ENCODE measurements at places on chromosomes 6 and 20.

DNA sequence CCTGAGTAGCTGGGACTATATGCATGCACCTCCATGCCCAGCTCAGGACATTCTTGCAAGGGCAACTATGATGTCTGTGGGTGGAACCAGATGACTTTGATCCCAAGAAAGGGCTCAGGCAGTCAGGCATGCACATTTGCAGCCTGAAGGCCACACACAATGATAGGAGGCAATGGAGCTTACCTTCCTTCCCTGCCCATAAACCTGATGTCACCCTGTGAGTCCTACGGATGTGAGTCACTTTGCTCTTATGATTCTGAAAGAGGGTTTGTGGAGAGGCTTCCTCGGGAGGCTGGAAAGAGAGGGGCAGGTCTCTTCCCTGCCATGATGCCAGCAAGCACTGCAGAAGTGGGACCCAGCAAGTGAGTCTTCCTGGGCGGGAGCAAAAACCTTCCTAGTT is 202.4 kb downstream of the LY86 start:
- DNase-seq, result no peak

GRCh38 chr6:162704001-162704400 is 23.6 kb downstream of the PRKN start:
- DNase-seq, result no peak

DNA sequence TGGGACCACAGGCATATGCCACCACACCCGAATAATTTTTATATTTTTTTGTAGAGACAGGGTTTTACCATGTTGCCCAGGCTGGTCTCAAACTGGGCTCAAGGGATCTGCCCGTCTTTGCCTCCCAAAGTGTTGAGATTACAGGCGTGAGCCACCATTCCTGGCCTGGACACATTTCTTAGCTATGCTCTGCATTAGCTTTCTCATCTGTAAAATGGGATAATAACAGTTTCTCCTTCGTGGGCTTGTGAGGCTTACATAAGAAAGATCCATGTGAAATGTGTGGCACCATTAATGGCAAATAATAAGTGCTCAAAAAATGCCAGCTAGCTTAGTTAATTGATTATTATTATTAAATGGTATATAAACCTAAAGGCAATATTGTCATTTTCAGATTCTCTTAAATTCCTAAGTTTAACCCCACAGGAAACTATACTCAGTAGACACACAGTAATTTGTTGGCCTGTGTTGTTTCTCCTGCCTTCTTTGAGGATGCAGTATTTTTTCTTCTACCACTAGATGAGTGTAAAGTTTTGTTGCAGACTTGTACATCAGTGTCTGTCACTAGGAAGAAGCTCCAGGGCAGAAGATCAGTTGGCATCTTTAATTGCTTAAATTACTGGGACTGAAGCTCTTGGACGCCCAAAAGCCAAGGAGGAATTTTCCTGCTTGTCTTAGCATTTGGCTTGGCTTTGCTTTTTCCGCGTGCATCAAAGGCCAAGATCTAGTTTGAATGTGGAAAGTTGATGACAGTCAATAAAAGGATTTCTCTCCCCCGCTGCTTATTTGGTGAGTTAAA is 162.3 kb upstream of the ZNF217 start:
- DNase-seq, result no peak

DNA sequence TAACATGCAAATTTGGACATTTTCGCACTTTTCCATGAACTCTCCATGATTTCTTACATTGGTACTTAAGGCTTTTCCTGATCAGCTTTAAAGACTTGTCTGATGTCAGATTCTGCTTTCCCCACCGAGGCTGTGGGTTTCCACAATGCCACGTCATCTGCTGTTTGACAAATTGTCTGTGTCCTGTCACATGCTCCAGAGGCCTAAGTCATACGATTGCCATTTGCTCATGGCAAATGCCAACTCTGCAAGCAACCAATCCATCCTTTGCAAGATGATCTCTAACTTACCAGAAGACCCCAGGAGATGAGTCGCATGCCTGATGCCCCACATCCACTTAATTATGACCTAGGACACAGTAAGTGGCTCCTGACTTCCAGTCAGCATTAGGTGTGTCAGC is 556.5 kb downstream of the BMP2 start:
- no peak for DNase-seq

DNA sequence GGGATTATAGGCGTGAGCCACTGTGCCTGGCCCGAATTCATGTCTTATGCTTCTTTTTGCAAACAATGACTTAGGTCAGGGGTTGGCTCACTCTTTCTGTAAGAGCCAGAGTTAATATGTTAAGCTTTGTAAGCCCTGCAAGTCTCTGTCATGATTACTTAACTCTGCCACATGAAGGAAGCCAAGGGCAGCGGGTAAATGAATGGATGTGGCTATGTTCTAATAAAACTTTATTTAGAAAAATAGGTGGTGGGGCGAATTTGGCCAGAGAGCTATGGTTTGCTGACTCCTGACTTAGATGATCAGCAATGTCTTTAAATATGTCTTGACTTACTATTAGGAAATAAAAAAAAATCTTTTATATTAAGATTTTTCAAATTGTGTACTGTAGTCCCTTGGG is 114.9 kb upstream of the ZFP64 start:
- no peak for DNase-seq

DNA sequence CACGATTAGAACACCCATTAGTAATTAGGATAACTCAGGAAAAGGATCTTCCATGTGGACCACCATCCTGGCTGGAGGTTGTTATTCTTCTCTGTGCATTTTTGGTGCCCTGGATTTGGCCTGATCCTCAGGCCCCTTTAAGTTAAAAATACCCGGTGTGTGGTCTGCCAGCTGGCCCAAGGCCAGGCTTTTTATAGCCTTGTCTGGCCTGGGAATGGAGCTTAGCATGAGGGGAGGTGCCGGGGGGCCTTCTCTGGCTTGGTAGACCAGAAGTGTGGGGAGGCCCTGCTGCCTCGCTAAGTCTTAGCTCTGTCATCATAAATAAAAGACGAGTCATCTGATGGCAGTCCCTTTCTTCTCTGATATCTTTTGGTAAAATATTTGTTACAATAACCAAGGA is 71.4 kb downstream of the ARID1B start:
- DNase-seq, result no peak

DNA sequence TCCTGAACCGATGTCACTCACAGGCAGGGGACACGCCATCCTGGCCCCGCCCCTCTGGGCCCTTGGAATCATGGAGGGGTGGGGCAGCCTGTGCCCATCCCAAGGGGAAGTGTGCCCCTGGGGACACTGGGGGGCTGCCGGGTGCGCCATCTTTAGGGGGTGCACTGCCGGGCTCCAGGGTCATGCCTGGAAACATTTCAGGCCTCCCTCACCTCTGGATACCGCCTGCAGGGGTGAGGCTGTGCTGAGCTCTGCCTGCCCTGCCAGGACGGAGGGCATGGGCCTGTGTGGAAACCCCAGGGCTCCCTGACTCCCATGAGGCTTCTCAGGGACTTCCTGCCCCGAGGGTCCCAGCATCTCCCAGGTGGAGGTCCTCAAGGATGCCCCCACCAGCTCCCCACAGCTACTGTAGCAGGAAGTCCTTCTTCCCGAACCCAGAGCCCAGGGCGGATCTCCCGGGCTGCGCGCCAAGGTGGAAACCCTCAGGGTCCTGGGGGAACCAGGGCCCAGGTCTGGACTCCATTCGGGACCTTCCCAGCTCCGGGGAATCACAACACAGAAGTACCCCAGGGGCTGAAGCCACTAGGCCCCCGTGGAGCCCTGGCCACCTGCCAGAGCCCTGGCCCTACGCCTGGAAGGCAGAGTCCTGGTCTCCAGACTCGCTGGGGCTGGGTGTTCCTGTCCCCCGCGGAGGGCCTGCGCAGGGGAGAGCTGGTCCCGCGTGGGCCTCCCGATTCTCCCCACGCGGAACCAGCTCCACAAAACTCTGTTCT is 15.6 kb downstream of the CHRNA4 start:
- no peak for DNase-seq

- no peak for DNase-seq
Measured at GRCh38 chr20:57847104-57847503, 137.3 kb upstream of the PMEPA1 start.

- DNase-seq, result no peak
Measured at GRCh38 chr6:130769861-130770260, 57.3 kb upstream of the SMLR1 start.

DNA sequence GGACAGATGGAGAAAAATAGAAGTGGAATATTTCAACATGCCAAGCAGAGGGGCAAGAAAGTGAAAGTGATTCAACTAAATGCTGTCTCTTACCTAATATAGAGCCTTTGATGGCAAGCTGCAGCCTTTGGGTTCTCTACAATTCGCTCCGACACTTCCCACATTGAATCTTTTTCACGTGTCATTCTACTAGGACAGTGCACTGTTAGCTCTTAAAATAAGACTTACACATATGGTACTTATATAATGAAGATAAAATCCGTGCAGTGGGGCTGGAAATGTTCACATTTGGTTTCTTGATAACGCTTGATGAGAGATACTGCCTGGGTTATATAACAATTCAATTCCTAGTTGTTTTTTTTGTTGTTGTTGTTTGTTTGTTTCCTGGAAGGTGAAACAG is 502.4 kb downstream of the LMBRD1 start:
- DNase-seq, result no peak

DNA sequence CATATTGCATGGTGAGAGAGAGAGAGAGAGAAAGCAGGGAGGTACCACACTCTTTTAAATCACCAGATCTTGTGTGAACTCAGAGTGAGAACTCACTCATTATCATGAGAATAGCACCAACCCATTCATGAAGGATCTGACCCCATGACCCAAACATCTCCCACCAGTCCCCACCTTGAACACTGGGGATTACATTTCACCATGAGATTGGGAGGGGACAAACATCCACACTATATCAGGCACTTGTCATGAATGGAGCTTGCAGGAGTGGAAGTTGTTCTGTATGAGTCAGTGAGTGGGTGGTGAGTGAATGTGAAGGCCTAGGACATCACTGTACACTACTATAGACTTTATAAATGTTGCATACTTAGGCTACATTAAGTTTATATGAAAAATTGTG is 47.7 kb upstream of the RNF182 start:
- DNase-seq, result no peak

DNA sequence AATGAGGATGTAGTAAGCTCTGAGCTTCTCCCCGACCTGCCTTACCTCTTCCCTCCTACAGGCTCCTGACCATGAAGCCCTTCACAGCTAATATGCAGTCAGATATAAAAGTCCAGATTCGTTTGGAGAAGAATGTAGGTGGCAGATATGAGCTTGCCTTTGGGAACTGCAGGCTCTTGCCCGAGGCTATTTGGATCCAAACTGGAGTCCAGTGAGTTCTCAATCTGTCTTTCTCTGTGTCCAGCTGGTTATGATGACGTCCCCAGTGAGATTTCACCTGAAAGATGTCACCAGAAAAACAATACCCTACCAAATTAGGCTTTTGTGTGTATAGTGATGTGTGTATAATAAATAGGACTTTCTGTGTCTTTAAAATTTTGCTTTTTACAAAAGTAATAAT is 14.7 kb upstream of the BPIFA3 start:
- DNase-seq, result no peak

DNA sequence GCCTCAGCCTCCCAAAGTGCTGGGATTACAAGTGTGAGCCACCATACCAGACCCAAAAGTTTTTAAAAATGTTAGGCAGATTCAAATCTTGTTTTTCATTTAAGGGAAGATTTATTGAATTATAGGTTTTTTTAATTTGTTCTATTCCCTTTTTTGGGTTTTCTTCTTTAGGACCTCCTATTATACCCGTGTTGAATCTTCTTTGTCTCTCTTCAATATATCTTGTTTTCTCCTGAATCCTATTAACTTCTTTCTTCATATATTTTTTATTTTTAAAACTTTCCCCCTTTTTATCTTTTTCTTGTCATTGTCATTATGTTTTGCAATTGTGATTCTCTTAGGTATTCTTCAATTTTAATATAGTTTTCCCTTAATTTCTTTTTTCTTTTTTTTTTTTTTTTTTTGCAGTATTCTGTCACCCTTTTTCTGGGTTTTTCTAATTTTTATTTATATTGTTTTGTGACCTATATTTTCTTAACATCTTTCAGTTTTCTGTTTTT is 45.9 kb upstream of the NOP56 start:
- DNase-seq, result no peak

- no peak for DNase-seq
Measured at GRCh38 chr6:138545621-138545980, 46.3 kb upstream of the NHSL1 start.

- no peak for DNase-seq
Measured at GRCh38 chr6:54289426-54289825, 18.8 kb upstream of the TINAG start.

DNA sequence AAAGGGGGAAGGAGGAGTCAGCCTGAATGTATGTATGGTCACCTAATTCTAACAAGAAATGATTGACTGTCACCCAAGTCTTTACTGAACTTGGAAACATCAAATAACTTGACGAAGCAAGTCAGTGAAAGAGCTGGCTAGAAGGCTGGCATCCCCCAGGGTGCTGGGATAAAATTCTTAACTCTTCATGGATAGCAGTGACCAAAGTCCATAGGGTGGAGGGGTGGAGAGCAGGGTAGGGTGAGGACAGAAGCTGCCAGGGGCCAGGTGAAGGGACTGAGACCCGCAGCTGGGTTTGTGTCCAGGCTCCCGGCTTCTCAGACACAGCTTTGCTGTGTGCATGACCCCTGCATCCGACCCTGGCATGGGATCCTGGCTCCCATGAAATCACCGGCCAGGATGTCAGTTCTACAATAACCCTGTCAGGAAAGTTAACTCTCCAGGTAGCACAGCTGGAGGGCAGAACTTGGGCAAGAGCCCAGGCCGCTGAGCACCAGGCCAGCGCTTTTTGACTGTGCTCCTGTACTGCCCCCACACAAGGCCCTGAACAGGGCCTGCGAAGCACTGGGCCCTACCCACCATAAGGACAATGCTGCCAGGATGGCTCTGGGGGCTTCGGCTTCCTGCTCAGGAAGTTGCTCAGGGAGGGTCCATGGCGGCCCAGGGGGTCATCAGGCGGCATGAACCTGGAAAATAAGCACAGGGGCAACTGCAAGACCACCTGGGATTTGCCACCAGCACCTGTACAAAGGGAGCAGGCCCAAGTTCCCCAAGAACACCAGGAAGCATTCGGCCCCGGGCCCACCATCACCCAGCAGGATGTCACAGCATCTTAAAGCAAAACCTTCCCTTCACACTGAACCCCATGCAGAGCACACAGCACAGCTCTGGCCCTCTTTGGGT is 32.5 kb downstream of the ZC3H12D start:
- no peak for DNase-seq

GRCh38 chr6:14703586-14703985 is 542.3 kb upstream of the JARID2 start:
- no peak for DNase-seq

DNA sequence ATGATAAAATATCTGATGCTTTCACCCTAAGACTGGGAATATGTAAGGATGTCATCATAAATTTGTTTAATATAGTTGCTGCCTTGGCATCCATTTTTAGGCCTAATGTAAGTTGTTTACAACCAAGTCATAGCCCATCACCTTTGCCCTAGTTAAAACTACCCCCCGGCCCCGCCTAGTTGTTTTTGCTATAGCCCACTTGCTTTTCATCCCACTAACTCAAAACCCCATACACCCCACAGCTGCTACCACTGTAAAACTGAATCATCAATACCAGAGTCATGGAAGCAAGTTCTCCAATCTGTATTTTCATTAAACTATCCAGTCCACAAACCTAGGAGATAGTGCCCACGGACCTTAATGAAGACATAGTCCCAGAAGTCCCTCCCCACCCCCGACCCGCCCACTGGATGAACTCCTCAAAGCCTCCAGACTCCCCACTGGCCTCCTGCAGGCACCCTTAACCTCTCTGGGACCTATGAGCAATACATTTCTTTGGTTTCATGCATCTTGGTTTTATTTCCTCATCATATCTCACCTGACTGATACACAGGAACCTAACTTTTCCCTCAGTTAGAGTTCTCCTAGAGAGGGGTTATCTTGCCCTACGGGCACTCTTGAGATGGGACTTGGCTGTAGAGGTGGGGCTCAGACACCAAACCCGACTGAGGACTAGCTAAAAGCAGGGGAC is 12.5 kb upstream of the ZDHHC14 start:
- no peak for DNase-seq
